ENCODE measurements at places on chromosomes 5 and 9.
A peak's percentile ranks its signal among the peaks of the same experiment; 100 is the strongest.

DNA sequence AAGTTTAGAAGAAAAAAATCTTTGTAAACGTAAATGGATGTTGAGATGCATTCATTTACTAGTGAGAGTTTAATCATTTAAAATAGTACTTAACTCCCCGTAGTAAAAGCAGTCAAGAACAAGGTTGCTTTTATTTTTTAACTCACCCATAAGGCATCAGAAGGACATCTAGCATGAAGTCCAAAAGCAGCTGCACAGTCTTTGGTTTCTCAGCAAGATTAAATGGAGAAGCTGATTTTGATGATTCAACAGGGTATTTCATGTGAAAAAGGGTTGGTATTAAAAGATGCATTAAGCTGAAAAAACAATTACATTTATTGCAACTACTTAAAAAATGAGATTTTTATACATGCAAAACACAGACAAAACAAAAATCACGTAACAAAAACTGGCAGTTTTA, 44.0 kb downstream of the ECPAS start:
- no peak for DNase-seq

DNA sequence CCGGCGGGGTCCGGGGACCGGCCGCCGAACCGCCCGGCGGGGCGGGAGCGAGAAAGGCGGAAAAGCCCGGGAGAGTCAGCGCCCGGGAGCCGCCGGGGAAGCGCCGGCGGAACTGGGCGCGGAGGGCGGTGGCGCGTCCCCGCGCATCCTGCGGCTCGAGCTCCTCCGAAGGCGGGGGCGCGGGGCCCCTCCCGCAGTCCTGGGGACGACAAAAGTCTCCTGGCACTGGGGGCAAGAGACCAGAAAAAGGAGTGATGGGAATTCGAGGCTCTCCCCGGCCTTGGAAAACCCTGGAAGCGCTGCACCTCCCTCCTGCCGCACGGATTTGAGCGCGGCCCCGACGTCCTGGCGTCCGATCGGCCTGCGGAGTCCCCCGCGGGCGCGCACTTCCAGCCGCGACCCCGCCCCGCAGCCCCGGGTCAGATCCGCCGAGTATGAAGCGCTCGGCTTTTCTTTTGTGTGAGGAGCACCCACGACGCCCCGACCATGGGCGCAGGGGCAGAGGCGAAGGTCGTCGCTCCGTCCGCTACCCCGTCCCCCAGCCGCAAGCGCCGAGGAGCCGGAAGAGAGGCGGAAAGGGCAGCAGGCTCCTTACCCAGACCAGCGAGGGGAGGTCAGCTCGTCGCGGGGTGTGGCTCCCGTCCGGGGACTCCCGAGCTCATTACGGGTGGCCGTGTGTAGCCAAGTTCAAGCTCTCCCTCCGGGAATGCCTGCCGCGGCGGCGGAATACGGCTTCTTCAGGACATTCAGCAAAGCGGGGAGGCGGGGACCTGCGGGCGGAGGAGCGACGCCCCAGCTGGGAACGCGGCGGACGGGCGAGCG, at the start of gene EPB41L4A:
EPB41L4A (minus strand) TSS at position 114 of the 822 bp plus-strand sequence. CDS start 238 bp downstream, outside the sequence.
- DNase-seq = peak; percentile 51

DNA sequence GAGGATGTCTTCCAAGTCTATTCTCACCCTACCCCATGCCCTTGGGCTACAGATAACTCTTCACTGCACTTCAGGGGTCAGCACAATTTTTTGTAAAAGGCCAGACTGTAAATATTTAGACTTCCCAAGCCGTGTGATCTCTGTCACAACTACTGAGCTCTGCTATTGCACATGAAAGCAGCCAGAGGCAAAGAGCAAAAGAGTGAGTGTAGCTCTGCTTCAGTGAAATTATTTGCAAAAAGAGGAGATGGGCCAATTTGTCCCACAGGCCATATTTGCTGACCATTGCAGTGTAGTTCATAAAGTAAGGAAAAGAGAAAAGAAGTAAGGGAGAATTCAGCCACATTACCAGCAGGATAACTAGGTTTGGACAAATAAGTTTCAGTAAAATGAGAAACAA, 7.0 kb upstream of the MOCS2 start:
- no peak for DNase-seq

GRCh38 chr9:18743971-18744370, 270.0 kb downstream of the ADAMTSL1 start:
- DNase-seq = no peak

DNA sequence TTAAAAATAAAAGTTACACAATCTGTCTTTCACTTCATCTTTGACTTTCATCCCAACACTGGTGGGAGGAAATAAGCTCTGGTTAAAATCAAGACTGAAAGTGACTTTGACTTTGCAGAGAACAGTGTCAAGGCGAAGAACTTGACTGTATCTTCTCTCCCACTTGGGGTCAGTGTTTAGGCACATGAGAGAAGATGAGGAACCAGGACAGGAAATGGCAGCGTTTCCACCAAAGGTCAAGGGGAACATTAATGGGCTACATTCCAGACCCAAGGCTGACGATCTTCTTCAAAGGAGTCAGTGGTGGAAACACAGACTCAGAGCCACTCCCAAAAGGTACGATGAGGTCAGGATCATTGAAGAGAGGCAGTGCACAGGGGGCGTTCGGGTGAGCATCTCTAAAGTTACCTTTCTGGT, 409.5 kb downstream of the ARHGEF28 start:
- no peak for DNase-seq

DNA sequence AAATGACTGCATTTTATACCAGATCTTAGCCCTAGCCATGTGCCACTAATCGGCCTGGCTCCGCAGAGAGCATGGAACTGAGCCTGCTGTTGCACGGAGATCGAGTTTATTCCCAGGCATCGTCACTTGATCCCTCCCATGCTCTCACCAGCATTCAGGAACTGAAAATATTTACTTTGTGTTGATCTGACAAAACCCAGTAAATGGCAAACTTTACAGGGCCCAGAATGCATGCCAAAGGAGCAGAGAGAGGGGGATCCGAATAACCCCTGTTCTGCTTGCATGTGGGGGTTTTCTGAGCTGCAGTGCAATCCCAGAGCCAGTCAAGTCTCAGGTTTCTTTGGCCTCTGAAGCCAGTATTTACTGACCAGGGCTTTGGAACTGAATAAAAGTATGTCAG, 87.3 kb downstream of the GAS1 start:
- no peak for DNase-seq

DNA sequence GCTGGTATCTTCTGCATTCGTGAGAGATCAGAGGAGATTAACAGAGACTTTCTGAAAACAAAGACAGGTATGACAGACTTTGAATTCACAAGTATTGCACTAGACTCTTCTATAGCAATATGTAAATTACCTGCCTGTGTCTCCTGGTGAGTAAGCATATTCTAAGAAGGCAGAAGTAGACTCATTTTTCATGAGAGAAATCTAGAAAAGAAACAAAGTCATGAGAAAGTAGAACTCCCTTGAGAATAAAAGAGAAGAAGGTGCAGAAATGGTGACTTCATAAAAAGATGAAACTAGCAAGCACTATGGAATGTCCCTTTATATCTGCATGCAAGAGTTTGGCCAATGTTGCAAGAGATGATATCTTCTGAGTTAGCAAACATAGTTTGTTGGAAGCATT, 419.8 kb downstream of the DMRT2 start:
- DNase-seq = no peak

DNA sequence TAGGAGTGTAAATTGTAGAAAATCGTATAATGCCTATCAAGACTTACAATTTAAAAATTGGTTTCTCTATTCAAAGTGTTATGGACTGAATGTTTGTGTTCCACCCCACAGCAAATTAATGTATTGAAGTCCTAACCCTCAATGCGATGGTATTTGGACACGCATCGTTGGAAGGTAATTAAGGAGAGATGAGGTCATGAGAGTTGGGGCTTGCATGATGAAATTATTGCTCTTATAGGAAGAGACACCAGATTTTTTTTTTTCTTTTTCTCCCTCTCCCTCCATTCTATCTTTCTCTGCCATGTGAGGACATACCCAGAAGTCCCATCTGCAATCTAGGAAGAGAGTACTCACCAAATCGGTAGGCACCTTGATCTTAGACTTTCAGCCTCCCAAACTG, 189.2 kb downstream of the MAN2A1 start:
- DNase-seq = no peak

DNA sequence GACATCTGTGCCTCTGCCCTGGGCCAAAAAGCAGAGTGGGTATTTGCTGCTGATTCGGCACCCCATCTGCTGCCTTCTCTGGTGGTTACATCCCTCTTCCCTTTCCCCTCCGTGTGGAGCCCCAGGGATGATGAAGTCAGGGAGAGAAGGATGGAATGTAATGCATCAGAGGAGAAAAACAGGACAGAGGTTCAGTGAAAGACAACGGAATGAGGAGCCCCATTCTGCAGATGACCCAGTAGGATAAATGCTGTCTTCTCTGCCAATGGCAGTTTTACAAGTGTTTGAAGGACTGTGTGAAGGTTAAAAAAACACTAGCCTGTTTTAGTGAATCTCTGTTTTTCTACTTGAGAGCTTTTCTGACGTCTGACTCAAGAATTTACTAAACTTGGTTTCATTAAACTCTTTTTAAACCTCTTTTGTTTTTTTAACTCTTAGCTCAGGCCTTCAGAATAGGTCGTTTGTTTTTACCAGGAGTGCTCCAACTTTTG, 86.3 kb downstream of the NLN start:
- DNase-seq = no peak

GRCh38 chr5:171450423-171451331, 31.2 kb downstream of the FGF18 start:
- DNase-seq = no peak

GRCh38 chr9:84903963-84904362, 234.4 kb downstream of the NTRK2 start:
- no peak for DNase-seq

GRCh38 chr9:128689293-128689774, 312 bp downstream of the SET start:
- no peak for DNase-seq

DNA sequence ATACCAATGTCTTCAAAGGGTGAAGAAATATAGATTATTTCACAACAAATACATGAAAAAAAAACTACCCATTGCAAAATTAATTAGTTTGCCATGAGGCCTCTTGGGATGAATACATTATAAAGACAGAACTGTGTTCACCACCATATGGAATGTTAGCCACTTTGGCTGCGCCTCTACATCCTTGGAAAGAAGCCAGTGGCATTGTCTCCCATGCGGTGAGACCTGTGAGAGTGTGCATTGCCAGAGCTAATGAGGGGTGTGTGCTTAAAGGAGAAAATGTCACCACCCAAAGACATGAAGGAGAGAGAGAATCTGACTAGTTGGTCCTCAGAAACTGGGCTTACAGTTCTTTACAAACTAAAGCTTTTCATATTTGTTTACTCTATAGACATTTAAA, 110.6 kb downstream of the PLPPR1 start:
- no peak for DNase-seq

DNA sequence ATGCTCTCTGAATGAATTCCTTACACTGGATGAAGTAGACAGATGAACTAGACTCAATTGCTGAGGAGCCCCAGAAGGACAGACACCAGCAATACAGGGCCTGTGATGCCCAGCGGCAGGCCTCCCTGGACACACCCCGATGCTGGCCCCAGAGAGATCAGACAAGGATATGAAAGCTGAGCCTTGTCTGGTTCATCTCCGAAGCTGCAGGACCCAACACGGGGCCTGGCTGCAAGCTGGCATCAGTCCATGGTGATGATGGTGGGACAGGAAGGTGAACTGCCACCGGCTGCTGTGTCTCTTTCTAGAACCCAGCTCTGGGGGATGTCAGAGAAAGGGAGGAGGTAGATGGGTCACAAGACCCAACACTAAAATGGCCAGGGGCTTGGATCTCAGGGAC, 104.0 kb upstream of the LMX1B start:
- DNase-seq = no peak

DNA sequence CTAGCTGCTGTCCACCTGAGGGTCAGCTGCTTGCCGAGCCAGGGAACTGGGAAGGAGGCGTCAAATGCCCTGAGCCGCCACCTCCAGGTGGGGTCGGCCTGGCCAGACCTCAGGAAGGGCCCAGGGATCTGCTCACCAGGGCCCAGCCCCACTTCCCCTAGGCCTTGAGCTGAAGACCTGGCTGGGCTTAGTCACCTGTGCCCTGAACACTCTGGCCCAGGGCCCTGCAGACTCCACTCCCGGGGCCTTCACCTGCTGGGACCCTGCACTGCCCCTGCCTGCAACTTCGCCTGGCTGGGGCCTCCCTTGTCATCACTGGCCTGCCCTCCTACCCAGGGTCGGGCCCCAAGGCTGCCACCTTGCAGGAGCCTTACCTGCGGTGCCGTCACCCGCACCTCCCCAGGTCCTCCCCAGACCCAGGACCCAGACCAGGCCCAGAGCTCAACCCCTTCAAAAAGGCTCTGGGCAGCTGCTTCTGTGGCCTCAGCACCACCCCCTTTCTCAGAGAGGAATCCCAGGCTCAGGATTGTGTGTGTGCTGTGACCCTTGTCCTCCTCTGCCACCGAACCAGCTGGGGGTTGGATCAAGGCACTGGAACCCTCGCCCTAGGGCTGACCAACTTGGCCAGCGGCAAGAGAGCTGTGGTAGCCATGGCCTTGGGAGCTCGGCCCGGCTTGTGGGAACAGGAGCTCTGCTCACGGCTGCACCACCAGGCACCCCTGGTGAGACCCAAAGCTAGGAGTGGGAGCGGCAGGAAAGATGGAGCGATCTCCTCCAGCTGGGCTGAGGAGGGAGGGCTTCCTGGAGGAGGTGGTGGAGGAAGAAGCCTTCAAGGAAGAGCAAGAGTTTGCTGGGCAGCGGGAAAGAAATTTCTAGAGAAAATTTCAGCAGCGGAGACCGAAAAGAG, 1.2 kb upstream of the NELFB start:
- DNase-seq = no peak

DNA sequence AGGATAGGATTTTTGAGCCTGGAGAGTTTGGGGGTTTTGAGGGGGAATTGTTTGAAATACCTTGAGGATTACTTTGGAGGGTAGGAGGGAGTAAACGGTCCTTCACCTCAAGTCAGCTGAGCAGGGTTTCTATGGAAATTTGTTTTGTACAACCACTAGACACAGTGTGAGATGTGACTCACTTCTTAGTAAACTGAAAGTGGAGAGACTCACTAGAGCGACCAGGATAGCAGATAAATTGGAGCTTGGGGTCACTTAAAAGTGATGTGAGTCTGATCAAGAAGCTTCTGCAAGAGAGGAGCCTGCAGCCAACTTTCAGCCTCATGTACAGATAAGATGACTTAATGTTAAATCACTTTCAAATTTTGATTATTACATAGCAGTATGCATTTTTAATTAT, 1945.9 kb upstream of the NUDT12 start:
- DNase-seq = no peak

DNA sequence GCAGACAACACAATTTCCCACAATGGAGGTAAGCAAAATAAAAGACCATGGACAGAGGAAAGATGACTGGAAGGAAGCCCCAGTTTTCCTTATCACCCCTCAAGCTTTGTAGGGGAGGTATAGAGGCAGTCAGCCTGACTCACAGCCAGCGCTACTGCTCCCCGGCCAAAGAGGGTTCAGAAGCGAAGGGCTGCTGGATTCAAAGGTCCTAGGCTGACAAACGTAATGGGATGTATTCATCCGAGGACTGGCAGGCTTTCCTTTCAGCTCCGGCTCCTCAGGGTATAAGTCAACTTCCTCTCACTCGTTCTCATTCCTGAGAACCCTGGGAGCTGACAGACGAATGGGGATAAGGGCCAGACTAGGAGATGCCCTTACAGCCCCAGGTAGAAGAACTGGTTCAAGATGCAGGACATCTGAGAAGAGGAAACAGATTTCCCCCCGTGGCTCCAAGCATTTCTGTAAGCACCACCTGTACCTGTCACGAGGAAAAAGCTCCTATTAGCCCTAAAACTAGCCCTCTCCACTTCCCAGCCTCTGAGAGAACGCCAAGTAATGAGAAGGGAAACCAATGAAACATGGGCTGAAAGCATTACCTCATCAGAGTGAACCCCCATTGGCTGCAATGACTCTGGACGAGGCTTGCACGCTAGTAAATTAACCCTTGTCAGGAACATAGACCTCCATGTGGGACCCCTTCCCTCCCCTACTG, 22.1 kb upstream of the FAM13B start:
- no peak for DNase-seq

- no peak for DNase-seq
These were observed 44.0 kb downstream of the PTCD2 start for GRCh38 chr5:72364171-72364570.

Data from progenitor cell of endocrine pancreas (in vitro differentiated cells).